ENCODE measurements at places on chromosomes 16 and 17.

- no peak for DNase-seq
Measured at GRCh38 chr17:46928467-46929261, 5.7 kb downstream of the GOSR2 start.

- DNase-seq: peak; percentile 18
Measured at GRCh38 chr17:33667052-33667509, 374.0 kb upstream of the ASIC2 start.

- DNase-seq: no peak
Measured at GRCh38 chr17:1627182-1627981, 1.3 kb downstream of the SLC43A2 start.

GRCh38 chr16:30972872-30973271 lies 12.1 kb upstream of the HSD3B7 start:
- DNase-seq: no peak

- DNase-seq: no peak
Measured at GRCh38 chr17:75995385-75995925, 5.2 kb upstream of the CDK3 start.

All from CD4-positive, alpha-beta T cell treated with Interleukin-6 for 4 hours (primary cell).